ENCODE measurements at places on chromosomes 3 and 15.

- no peak for DNase-seq
Observed at GRCh38 chr15:99249270-99249841, at the start of gene TTC23. Gene TTC23, minus strand, starts transcription at chr15:99249581. Its CDS starts 20,869 bp downstream, at chr15:99228712.

GRCh38 chr15:66593219-66593780, 27.5 kb upstream of the LCTL start:
- no peak for DNase-seq

DNA sequence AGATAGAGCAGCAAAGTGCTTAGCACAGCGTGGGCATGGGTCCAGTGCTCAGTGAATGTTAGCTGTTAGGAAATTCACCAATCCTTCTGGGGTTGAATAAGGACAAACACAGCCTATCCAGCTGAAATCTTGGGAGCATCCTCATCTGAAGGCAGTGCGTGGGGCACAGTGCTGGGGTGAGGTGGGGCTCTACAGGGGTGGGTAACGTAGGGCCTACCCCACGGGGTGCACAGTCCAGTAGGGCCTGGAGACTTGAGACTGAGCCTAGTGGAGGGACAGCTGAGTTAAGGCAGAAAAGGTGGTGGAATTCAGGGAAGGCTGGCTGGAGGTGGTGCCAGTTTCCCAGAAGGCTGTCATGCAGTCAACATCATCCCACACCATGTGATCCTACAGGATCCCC, 73.0 kb downstream of the ISG20 start:
- DNase-seq: no peak

DNA sequence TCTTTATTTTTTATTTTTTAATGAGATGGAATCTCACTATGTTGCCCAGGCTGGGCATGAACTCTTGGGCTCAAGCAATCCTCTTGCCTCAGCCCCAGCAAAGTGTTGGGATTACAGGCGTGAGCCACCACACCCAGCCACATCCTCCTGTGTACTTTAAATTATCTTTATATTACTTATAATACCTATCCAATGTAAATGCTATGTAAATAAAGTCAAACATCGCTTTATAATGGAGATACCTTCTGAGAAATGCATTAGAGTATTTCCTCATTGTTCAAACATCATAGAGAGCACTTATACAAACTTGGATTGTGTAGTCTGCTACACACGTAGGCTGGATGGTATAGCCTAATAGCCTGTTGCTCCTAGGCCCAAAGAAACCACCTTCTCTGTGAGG, 41.4 kb upstream of the MAGI1 start:
- no peak for DNase-seq

- DNase-seq: no peak
Observed at GRCh38 chr3:179526989-179527391, 35.7 kb upstream of the ACTL6A start.

GRCh38 chr3:153130312-153130977, 31.6 kb upstream of the RAP2B start:
- DNase-seq: no peak

DNA sequence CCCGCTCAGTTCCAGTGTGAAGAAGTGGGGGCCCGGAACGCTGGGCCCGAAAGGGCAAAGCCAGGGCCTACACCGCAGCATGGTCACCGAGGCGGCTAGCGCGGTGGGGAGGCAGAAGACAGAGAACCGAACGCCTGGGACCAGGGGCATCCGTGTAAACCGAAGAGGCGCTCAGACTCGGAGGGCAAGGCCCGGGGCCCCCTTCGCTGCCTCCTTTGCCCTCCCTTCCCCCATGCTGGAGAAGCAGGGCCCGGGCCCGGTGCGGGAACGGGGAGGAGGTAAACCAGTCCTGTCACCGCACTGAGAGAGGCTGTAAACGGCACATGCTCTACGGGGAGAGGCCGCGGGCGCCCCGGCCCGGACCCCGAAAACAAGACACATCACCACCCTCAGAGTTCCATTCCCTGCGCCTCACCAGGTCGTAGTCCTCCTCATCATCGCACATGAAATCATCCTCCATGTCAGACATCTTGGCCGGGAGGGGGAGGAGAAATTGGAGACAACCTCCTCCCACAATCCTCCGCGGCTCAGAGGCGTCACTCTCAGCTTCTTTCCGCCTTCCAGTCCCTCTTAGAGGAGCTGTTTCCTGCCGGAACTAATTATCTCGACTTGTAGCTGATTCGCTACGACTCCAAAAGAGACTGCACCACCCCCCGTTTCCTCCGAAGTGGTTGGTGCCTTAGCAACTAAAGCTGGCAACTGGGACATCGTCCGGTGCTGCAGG, at the start of gene COPS2:
TSS of gene COPS2 (minus strand) at position 490 of the 724 bp plus-strand sequence. CDS start at position 469, 21 bp downstream.
- DNase-seq: peak; percentile 84

DNA sequence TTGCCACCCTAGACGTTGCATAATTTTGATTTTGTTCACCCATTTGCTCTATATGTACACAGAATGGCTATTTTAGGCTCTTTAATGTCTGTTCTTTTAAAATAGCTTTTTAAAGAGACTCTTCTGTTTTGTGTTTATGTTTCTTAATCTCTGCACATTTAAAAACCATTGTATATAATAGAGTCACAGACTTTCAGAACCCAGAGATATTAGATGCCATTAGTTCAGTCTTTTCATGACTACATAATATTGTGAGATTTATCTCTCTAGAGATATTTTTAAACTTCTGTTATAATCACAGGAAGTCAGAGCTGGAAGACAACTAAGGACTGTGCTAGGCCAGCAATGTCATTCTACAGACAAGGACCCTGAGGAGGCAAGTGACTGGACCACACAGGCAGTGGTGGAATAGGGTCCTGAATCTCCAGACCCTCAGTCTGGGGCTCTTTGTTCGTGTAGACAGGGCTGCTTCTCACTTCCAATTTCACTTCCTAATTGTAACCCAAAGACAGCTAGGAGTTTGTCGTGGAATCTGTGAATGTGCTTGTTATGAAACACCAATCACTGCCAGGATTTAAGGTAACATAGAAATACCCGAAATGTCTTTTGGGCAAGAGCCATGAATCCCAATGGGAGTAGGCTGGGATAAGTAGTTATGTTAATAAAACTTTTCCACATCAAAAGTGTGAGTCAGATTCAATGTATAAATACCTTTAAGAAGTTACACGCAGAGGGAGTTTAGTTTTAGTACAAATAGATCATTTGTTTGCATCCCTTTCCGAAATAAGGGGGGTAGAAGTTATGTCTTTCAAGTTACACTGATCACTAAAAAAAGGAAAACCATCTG, 165.2 kb upstream of the ROPN1 start:
- no peak for DNase-seq
